Naive thymus-derived CD4-positive, alpha-beta T cell (primary cell): ENCODE measurements at places on chromosomes 2 and 18. TPM values are rescaled to one million over a fixed set of nuclear protein-coding genes. Genes with fewer than 3 reads are reported as not detected.
A peak's percentile ranks its signal among the peaks of the same experiment; 100 is the strongest.

Gene DES
- polyA plus RNA-seq, result not detected

Gene RTP5
- not detected for polyA plus RNA-seq

DNA sequence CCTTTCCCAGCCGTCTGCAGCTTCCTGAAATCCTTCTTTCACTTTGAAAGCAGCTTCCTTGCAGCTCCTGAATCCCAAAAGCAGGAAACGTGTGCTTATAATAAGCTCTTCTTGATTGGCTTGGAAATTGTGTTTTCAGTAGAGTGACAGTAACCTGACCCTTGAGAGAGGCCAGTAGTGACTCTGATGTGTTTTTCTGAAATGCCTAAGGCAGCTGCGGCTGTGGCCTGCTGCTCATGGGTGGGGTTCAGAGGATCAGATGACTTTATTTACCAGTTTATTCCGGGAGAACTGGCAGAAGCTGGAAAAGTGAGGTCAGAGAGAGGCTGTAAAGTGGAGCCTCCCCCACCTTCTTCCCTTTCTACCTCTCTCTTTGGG lies 31.9 kb upstream of the RPIA start:
- no peaks in the 10 kb centered on the region for H3K4me1 ChIP-seq
- DNase-seq, result no peak
- no peaks in the 10 kb centered on the region for H3K27me3 ChIP-seq

DNA sequence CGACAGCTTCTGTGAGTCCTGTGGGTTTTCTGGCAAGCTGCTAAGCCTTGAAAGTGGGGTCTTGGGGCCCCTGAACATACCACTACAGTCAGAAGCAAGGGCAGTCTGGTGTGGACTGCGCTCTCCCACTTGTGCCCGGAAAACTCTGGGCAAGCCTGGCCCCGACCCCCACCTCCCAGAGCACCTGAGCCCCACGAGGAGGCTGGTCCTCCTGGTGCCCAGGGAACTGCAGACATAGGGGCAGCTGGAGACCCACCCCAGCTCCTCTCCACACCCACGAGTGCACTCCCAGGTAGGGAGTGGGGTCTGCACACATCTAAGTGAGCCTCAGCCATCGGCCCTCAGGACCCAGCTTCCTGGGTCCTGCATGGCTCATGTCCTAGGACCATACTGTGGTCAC lies 16.2 kb upstream of the GPC1 start:
- H3K4me1 ChIP-seq, result no peaks in the 10 kb centered on the region
- no peaks in the 10 kb centered on the region for H3K36me3 ChIP-seq
- H3K4me3 ChIP-seq, result no peak overlapping the region
- no peak overlapping the region for H3K27ac ChIP-seq
- no peaks in the 10 kb centered on the region for H3K27me3 ChIP-seq

Gene FBXO15
- polyA plus RNA-seq, result 5.1 TPM

DNA sequence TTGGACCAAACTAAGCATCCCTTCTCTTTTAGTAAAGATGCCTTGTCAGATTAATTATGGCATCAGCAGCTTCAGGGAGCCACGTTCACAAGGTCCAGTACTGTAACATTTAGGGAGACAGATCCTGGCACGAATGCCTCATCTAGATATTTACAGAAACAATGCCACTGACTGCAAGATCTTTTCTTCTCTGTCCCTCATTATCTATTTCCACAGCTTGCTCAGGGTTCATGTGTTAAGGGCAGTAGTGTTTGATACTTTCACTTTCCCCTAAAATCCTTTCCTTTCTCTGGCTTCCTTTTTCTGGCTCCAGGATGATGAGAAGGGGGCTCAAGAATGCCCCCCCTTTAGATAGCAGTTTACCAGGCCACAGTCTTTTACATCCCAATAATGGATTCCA lies 393.9 kb downstream of the BCL11A start:
- H3K27ac ChIP-seq, result no peak overlapping the region
- H3K27me3 ChIP-seq, result no peaks in the 10 kb centered on the region
- DNase-seq, result no peak
- H3K4me1 ChIP-seq, result no peaks in the 10 kb centered on the region

DNA sequence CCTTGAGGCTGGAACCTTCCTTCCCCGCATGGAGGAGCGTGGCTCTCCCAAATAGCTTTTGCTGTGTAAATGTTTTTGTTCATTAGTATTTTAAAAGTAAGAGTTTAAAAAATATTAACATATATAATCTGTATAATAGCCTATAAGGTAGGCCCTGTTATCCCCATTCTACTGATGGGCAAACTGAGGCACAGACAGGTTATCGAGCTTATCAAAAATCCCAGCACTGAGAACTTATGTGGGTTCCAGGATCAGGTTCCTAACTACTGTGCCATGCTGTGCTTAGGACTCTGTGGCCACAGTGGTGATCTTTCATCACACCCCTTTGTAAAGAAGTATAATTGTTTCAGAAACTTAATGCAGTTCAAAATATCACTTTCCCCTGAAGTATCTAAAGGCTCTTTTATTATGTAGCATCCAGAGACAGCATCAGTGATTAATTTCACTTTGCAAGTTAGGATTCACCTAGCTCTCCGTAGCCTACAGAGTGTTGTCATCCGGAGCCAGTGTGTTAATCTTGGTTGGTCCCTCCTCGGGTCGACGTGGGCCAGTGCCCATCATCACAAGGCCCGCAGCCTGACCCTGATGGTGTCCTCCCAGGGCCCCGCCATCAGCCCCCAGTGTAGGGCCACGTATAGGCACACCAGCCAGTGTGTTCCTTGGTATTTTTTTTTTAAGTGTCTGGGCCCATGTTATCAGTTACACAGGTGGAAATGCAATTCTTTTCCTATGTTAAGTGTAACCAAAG lies 28.7 kb downstream of the CABLES1 start:
- DNase-seq, result no peak
- no peak overlapping the region for H3K4me3 ChIP-seq
- H3K4me1 ChIP-seq, result no peaks in the 10 kb centered on the region
- no peak overlapping the region for H3K27ac ChIP-seq
- H3K36me3 ChIP-seq, result no peaks in the 10 kb centered on the region

DNA sequence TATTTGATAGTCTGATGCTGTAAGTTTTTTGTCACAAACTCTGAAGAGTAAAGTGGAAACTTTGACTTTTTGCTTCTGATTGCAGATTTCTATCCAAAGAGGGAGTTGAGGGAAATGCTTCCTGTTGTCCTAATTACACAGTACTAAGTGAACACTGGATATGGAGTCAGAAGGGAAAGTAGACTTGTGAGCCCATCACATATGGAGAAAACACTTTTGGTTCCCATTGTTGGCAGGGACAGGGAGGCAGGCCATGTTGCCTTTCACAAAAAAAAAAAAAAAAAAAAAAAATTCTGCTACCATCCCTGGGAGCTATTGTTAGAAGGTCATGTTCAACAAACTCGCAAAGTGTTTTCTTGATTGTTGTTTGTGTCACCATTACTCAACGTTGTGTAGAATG lies 144.3 kb downstream of the RPIA start:
- no peaks in the 10 kb centered on the region for H3K36me3 ChIP-seq
- no peak overlapping the region for H3K27ac ChIP-seq
- H3K4me1 ChIP-seq, result no peaks in the 10 kb centered on the region
- DNase-seq, result no peak
- H3K4me3 ChIP-seq, result no peak overlapping the region

Gene CHRNG
- 0.26 TPM for polyA plus RNA-seq

DNA sequence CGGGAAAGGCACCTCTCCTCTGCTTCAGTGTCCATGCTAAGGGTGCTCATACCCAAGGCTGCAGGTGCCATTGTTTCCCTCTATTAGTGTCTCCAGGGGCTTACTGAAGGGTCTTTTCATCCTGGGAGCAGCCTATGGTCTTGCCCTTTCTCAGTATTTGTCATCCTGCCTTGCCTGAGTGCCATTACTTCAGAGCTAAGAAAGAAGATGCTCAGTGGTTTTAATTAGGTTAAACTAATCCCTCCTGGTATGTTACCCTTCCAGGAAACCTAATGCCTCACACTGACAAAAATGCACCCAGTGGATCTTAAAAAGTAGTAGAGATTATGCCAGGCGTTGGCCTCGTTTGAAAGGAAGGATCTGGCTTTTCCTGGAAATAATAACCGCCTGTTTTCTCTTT lies 151.4 kb downstream of the LRRTM1 start:
- H3K27me3 ChIP-seq, result no peaks in the 10 kb centered on the region
- H3K4me3 ChIP-seq, result no peak overlapping the region
- H3K36me3 ChIP-seq, result no peaks in the 10 kb centered on the region
- no peak overlapping the region for H3K27ac ChIP-seq
- no peaks in the 10 kb centered on the region for H3K4me1 ChIP-seq

Gene TMEM247
- not detected for polyA plus RNA-seq

Gene TNFRSF11A
- polyA plus RNA-seq, result not detected

Gene BARD1
- polyA plus RNA-seq, result 4.1 TPM

Gene SNRNP200
- polyA plus RNA-seq, result 137 TPM

GRCh38 chr2:176104316-176105077 lies 2.6 kb upstream of the HOXD11 start:
- no peak overlapping the region for H3K4me3 ChIP-seq
- no peak for DNase-seq
- H3K27me3 ChIP-seq, result peaks cover 59% of the 10 kb centered on the region
- no peaks in the 10 kb centered on the region for H3K36me3 ChIP-seq
- H3K27ac ChIP-seq, result no peak overlapping the region

DNA sequence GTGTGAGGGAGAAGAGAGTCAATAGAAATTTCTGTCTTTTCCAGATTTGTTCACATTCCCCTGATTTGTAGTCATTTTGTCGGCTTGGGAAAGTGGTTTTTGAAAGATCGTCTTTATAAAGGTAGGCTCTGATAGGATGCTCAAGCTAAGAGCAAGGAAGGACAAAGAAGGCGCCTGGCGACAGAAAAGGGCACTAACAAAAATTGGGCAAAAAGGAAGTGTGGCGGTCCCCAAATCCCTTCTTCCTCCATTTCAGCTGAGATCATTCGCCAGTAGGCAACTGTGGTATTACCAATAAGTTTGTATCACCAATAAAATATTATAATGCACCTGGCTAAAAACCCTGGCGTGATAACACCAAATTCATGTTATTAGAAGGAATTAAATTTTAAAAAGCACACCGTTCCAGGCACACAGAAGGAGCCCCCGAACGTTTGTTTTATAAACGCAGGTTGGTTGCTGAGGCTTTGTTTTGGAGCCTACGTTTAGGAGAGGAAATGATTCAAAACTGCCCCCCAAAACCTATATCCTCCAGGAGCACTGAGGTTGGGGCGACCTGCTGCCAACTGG lies 756 bp upstream of the PTPN4 start:
- no peaks in the 10 kb centered on the region for H3K36me3 ChIP-seq
- H3K27ac ChIP-seq, result peak overlapping the region; percentile 71
- no peak for DNase-seq
- peaks cover 25% of the 10 kb centered on the region for H3K4me1 ChIP-seq

DNA sequence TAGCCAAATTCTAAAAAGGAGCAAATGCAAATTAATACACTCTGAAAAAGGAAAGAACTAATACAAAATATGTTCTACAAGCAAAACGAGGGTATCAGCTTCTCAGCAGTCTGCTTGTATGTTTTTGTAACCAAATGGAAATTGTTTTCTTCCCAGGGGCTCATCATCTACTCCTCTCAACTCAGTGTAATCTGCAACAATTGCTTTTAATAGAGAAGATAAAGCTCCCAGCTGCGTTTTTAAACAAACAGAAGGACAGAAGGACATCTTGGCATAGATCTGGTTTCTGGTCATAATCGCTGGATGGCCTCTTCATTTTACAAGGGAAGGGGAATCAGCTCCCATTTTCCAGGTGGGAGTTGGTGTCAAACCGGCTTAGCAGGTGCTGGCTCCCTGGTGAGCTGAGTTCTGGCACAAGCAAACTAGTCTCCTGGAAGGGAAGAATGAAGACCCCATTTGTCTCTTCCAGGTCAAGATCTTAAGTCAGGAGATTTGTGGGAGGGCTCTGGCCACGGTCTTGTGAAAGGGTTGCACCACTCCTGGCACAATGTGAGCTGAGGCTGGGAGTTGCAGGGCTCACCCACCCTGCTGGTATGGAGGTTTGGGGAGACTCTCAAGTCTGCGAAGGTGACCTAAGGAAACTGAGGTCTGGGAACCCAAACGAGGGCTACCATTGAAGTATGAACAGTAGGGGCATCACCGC lies 41.6 kb downstream of the NPPC start:
- no peaks in the 10 kb centered on the region for H3K4me1 ChIP-seq
- DNase-seq, result no peak
- H3K36me3 ChIP-seq, result no peaks in the 10 kb centered on the region
- no peaks in the 10 kb centered on the region for H3K27me3 ChIP-seq
- H3K4me3 ChIP-seq, result no peak overlapping the region

DNA sequence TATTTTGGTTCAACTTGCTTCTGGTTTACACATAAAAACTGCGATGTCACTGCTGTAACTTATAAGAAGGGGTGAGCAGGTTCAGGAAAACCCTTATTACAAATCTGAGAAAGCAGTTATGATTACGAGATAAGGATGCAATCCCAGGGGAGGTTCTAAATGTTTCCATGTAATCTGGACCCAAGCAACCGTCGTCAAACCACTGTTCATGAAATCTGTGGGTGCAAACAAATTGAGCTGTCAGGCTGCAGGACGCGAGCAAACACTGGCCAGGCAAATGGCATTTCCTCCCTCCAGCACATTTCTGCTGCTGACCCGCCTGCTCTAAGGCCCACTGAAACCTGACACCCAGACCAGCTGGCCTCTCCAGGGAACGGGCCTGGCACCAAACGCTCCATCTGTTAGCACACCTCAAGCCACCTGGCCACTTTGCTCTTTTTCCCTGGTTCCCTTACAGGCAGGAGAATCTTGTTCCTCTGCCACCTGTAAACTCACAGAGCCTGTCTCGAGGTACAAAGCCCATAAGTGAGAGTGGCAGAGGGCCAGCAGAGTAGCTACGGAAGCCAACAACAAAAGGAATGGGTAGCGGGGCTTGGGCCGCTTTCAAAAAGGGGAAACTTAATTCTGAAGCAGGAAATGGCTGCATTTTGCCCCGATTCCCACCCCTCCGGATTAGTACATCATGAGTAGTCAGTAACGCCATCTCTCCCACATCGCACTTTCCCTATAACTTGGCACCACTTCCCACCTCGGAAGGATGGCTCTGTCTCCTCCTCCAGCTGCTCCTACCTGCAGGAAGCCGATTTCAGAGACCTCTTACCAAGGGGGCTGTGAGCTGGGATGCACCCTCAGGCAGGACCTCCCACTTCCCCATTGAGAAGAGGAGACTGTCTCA lies 26.5 kb downstream of the CRACDL start:
- no peak for DNase-seq
- no peak overlapping the region for H3K4me3 ChIP-seq
- H3K27ac ChIP-seq, result no peak overlapping the region
- peaks cover 5% of the 10 kb centered on the region for H3K4me1 ChIP-seq

Gene TNS1
- not detected for polyA plus RNA-seq

- H3K4me1 ChIP-seq, result no peaks in the 10 kb centered on the region
- H3K4me3 ChIP-seq, result no peak overlapping the region
- H3K36me3 ChIP-seq, result no peaks in the 10 kb centered on the region
These were observed 41.8 kb upstream of the AFF3 start for GRCh38 chr2:100184055-100184737.

- no peaks in the 10 kb centered on the region for H3K27me3 ChIP-seq
- peaks cover 22% of the 10 kb centered on the region for H3K4me1 ChIP-seq
- peak; percentile 64 for DNase-seq
- H3K36me3 ChIP-seq, result no peaks in the 10 kb centered on the region
- H3K27ac ChIP-seq, result peak overlapping the region; percentile 95
These were observed 1.3 kb upstream of the KCMF1 start for GRCh38 chr2:84969511-84970209.
